ENCODE measurements at places on chromosomes 6 and 20.

DNA sequence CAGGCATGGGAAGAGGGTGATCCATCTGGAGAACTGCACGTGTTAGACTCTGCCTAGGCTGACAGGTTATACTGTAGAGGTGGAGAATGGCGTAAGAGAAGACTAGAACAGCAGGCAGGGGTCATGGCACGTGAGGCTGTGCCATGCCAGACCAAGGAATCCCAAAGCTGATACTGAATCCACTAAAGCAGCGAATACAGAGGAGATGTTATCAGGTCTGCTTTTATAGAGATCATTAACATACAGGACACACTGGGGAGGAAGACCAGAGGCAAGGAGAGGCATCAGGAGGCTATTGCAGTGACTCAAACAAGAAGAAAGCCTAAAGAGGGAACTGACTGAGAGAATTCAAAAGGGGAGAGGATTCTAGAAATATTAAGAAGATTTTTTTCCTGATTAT lies 12.9 kb downstream of the PHACTR1 start:
- no peak for DNase-seq

GRCh38 chr6:16921399-16922110 lies 160.3 kb upstream of the ATXN1 start:
- no peak for DNase-seq

DNA sequence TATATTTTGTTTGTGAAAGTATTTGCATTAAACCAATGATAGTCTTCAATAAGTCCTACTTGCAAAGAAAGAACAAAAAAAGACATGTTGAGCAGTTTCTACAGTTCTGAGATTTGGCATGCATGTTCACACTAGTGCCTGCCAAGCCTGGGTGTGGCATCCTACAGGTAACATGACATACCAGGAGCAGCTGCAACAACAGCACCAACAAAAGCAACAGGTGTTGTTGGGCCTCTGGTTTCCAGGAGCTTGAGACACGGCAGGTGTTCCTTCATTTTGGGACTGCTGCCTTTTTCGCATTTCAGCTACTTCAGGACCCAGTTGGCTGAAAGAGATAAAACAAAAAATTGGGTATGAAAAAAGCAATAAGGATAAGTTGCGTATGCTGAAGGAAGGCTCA lies 41.2 kb upstream of the MTRF1L start:
- DNase-seq, result no peak

- no peak for DNase-seq
Measured at GRCh38 chr20:31572042-31572700, 32.9 kb upstream of the ID1 start.

DNA sequence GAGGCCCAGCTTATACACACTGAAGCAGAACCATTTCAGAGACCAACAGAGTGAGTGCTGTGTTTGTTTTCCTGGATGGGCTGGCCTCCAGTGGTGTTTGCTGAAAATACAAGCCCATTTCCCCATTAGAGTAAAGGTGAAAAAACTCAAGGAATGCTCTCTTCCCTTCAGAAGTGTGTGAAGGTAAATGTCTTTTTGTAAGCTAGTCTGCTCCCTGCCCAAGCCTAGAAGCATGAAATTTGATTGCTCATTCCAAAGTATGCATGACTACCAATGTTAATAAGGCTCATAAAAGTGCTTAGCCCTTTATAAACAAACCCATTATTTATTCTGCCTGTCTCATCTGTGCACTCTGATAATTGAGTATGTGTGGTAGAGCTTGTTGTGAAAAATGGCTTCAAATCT lies 59.1 kb downstream of the ADGRF1 start:
- DNase-seq, result no peak

GRCh38 chr6:100979267-100979666 lies 98.1 kb upstream of the ASCC3 start:
- DNase-seq, result no peak

DNA sequence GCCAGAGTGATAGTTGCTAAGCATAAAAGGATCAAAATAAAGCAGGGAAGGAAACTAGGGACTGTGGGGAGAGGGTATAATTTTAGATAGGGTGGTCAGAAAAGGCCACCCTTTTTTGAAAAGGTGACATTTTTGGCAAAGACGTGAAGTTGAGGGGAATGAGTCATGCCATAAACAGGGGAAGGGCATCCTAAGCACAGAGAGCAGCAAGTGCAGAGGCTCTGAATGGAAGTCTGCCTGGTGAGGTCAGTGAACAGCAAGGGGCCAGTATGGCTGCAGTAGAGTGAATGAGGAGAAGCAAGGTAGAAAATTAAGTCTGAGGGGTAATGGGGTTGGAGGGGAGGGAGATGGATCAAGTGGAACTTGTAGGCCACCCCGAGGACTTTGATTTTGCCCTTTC lies 2.4 kb downstream of the KLC4 start:
- no peak for DNase-seq

DNA sequence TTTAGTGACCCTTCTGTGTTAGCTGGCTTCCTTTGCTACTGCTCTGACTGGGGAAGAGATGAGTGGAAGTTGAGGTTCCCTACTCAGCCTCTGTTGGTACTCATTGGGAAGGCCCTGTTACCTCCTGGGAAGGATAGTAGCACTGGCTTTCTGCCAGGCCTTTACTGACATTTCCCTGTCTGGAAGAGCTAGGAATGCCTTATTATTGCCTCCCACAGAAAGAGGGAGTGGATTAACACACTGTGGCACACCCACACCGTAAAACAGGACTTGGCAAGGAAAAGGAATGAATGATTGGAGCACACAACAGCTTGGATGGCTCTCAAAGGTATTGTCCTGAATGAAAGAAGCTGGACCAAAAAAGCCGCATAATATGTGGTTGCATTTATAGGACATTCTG lies 12.2 kb downstream of the ZNF831 start:
- DNase-seq, result no peak

DNA sequence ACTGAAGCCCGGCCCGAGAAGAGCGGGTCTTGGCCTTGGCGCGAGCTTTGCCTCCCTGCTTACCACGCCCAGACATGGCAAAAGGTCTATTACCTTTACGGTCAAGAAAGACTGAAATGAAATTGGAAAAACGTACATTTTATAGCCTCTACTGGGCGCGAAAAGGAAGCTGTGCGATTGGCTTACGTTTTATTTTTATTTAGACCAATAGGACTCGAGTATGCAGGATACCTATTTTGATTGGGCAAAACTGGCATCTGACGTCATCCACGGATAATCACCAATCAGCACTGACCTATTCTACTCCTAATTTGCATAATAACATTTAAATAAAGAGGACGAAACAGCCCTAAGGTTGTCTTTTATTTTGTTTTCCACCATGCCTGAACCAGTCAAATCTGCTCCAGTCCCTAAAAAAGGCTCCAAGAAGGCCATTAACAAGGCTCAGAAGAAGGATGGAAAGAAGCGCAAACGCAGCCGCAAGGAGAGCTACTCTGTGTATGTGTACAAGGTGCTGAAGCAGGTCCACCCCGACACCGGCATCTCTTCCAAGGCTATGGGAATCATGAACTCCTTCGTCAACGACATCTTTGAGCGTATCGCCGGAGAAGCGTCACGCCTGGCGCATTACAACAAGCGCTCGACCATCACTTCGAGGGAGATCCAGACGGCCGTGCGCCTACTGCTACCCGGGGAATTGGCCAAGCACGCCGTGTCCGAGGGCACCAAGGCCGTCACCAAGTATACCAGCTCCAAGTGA lies 97.4 kb downstream of the OR2B2 start:
- peak; percentile 68 for DNase-seq

DNA sequence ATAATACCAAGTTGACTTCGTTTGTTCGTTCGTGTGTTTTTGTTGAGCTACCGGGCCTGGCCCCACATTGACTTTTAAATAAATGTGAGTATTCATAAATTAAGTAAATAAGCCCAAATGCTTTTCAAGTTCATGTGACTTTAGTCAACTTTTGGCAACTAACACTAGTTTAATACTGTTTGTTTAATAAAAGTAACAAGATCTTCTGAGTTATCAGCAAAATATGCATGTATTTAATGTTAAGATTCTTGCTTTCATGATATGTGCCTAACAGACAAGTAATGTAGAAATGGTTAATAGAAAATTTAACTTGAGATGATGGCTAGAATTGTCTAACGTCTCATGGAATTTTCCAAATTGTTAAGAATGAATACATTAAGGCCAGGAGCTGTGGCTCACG lies 38.7 kb upstream of the ECI2 start:
- DNase-seq, result no peak

GRCh38 chr6:17207281-17207680 lies 73.9 kb upstream of the RBM24 start:
- no peak for DNase-seq

DNA sequence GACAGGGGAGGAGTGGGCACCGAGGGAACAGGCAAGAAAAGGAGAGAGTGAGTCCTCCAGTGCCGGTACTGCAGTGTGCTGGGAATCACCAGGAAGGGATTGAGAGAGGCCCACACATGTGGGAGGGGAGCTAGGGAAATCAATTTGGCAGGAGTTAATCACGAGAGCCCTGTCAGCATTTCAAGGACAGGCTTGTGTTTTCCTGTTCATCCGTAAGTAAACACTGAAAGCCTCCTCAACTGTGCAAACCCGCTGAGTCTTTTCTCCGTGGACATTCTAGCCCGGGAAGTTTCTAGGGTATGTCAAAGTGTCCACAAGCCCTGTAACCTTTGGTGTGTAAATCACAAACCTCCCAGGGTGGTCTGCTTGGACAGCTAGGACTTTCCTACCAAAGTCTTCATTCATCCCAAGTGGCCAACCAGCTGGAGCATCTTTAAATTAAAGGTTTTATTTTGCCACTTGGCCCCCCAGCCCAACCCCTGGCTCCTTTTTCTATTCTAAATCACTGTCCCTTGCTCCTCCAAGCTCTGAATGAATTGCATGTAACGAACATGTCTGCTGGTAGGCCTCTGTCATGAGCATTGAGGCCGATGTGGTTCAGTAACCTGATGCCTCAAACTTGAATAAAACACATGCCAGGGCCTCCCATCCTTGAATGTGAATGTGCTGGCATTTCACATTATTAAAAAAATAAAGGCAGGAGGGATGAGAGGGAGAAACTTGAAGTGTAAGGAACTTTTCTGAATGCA lies 149.1 kb downstream of the ZNF217 start:
- no peak for DNase-seq

DNA sequence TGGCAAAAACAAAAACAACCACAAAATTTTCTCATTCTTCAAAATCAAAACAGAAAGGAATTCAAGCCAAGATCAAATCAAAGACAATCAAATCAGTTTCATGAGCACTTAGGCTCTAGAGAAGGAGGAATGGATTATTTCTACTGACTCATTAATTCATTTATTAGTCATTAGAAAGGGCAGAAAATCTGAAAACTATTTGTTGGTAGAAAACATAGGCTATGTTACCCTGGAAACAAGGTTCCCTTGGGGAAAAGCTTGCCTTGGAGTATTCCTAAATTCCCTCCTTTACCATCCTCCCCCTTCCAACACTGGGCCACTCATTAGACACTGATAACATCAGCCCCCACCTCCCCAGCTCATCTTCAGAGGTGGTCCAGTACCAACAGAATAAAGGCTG lies 17.5 kb downstream of the KIF16B start:
- no peak for DNase-seq

DNA sequence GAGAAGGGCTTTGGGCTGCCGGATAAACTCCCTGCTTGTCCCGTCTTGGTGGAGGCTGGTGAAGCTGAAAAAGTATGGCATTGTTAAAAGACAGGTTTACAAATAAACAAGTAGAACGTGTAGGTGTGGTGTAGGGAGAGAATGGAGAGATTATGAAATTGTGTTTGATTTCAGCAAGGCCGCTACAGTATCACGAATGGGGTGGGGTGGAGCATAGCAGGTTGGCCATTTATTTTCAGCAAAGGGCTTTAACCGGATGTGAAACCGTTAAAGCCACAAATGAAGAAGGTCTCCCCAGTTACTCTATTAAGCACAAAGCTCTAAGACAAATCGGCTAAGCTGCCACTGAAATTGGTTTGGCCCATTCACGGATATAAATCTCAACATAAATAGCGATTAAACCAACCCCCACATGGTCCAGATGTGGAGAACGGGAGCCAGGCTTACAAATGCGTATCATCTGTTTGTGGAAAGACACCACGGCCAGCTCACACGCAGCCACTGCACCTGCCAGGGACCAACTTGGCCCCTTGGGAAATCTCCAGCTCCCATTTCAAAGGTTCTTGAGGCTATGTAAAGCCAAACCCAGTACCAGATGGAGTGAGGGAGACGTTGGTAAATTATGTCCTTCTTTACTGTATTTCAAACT lies 94.0 kb downstream of the ZMYND8 start:
- DNase-seq, result no peak

GRCh38 chr20:37327748-37328147 lies 18.2 kb upstream of the SRC start:
- DNase-seq, result no peak

GRCh38 chr6:126967296-126968005 lies 151.0 kb upstream of the RSPO3 start:
- no peak for DNase-seq

DNA sequence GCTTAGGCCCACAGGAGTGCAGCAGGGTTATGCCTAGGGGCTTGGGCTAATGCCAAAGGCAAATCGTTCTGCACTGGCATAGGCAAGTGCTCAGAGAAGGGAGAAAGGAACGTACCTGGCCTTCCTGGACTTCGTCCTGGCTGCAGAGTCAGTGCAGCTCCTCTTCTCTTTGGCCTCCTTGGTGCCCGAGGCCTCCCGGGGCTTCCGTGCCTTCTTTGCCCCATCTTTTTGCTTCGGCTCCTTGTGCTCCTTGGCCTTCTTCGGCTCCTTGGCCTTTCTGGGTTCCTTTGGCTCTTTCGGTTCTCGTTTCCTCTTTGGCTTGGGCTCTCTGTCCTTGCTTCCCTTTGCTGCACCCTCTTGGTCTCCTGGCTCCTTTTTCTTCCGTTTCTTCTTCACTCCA lies 85.2 kb downstream of the CHD6 start:
- DNase-seq, result no peak

DNA sequence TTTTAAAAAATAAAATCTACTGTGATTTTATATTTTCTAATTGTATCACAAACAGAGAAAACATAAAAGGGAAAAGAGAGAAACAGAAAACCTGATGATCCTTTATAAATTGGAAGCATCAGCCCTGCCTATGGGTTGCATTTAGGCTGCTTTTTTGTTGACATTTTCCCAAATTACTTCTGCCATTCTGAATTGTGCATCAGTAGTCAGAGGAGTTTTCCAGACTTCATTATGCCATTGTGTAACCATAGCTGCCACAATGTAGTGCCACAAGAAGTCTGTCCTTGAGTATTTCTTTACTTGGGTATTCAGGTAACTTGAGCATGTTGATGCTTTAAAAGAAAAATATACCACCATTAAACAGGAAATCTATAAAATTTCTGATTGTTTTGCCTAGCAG lies 130.3 kb downstream of the HACE1 start:
- no peak for DNase-seq

GRCh38 chr6:144160431-144161005 lies 10.2 kb downstream of the STX11 start:
- no peak for DNase-seq

GRCh38 chr6:138958595-138958994 lies 29.5 kb downstream of the REPS1 start:
- no peak for DNase-seq
